ENCODE measurements at places on chromosomes 1 and 21.

- DNase-seq: no peak
These were observed 21.2 kb downstream of the PEX14 start for GRCh38 chr1:10495952-10496351.

DNA sequence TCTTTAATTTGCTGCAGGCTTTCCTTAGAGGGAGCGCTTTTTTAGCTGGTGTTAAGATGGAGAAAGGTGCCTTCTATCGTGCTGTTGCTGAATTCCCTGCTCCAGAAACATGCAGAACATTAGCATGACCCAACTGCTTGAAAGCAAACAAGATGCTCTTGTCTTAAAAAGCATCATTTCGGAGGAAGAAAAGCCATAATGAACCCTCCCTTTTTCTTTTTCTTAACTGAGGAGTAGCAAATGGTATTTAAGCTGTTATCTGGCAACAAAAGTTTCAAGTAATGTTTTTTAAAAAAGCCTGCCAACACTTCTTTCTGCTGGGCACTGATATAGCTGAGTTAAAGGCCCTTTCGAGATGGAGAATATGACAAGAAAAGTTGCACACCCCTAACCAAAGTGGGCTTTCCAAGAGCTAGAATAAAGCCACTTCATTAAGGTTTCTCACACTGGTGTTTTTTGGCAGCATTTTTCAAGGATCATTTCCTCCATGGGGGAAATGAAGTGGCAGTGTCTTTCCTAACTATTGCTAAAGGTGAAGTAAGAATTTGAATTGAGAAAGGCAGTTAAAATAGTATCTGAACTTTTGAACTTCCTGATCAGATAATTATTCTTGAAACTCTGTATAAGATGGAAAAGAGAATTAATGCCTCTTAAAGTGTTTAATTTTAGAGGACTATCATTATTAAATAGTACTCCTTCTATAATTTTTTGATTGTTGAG is 38.8 kb downstream of the ST6GALNAC5 start:
- DNase-seq: no peak

GRCh38 chr1:22234476-22235030 is 91.7 kb upstream of the WNT4 start:
- DNase-seq: no peak

DNA sequence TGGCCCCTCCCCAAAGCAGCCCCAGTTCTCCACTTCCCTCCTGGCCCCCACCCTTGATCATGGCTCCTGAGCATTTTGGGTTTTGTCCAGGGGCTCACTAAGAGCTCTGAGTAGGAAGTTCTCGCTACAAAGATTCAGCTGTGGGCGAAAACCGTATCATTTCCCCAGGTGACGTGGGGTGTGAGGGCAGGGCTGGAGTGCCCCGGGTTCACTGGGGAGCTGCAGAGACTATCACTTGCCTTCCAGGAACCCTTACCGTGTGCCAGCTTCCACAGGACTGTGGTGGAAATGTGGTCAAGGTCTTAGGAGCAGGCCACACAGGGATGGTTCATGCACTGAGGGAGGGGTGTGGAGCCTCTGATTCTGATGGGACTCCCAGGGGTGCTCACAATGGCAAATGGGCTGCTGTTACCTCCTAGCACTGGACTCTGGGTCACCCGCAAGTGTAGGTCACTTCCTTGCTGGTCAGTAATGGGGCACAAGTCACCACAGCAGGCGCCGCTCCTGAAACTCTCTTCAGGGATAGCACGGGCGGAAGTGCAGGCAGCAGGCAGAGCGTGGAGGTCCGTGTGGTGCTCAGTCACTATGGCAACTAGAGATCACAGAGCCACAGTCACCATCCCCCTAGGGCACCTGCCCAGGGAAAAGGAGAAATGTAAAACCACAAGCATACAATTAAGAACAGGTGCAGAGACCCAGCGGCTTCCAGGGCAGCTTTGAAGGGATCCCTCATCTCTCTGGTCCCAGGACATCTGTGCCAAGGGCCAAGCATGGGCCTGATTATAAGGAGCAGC is 35.4 kb downstream of the RSPH1 start:
- no peak for DNase-seq

- DNase-seq: no peak
These were observed 5.6 kb upstream of the SAMSN1 start for GRCh38 chr21:14551741-14552140.

DNA sequence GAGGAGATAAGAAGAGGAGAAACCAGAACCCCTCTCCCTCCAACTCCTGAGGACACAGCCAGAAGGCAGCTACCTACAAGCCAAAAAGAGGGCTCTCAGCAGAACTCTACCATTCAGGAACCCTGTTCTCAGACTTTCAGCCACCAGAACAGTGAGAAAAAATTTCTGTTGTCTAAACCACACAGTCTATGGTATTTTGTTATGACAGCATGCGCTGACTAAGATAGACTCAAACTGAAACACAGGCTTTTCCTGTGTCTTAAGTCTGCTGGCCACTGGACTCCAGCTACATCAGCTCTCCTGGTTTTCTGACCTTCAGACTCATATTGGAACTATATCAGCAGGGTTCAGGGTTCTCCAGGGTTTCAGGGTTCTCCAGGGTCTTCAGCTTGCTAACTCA is 126.5 kb upstream of the TNFSF4 start:
- DNase-seq: no peak

- DNase-seq: no peak
These were observed 34.9 kb downstream of the FOXO6 start for GRCh38 chr1:41396084-41396483.

DNA sequence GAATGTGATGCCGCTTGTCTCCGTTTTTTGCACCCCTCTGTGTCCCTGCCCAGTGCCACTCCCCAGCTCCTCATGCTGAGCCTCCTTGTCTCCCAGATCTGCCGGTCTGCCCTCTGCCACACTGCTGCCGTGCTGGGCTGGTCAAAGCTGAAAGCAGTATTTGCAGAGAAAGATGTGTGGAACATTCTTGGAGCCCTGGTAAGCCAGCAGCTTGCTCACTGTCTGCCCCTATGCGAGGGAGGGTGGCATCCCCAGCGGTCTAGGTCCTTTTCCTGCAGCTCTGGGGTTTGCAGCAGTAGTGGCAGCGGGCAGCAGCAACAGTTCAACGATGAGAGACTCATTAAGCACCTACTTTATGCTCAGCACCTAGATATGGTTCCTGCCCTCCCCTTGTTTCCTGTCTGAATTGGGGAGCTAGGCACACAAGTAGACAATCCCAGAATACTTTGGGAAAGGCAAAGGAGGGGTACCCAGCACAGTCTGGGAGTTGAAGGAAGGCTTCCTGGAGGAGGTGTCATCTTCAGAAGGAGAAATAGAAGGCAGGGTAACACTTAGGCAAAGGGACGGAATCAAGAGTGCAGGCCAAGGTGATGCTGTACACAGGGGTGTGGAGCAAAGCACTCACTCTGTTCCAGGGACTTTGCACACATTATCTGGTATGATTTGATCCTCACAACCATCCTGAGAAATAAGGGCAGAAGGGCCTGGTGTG is 63.1 kb downstream of the KIF21B start:
- DNase-seq: no peak

DNA sequence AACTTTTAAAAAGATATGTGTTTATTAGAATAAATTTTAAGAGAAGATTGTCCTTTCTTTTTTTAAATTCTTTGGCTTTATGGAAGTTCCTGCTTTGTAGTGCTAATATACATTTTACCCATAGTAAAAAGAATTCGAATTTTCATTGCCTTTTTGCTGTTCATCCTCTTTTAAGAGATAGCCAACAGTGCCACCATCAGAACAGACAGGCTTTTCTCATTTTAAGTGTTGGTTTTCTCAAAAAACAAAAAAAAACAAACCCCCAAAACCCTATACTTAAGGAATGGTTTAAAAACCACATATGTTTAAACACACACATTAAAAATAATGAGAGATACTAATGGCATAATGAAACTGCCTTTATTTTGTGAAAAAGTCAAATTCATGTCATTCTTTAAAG is 118.8 kb downstream of the NEK7 start:
- peak; percentile 54 for DNase-seq
